IMR-90 (cell line): ENCODE measurements at places on chromosomes 13 and 19.

DNA sequence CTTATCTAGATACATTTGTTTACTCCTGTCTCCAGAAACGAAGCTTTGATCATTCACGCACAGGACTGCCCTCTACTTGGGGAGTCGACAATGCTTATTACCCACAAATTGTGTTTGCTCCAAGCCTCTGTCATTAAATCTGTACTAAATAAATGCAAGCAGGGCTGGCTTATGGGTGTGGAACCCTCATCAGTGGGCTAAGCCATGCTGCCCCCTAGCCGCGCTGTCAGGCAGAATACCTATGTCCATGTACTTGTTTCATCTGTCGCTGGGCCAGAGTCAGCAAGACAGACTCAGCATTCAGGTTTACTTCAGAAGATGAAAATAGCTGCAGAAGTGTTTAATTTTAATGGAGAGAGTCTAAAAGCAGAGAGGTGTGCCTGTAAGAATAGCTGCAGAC is 110.0 kb upstream of the PRR20A start:
- DNase-seq: no peak

DNA sequence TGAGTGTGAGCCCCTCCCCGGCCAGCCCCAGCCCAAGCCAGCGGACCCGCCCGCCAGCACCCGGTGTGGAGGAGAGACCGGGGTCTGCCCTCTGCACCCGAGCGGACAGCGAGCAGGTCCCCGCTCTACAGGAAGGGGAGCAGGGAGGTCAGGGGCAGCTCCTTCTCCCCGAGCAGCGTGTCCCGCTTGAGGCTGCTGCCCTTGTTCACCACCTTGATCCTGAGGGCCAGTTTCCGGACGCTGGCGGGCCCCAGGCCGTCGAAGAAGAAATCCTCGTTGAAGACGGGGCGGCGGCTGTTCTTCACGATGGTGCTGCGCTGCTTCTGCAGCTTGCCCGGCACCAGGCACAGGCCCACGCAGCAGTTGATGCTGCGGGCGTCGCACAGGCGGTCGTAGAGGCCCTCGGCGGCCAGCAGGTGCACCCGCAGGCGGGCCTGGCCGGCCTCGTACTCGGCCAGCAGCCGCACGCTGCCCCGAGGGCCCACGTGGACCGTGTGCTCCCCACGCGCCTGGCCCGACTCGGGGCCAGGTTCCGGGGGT is 1.9 kb downstream of the C2CD4C start:
- DNase-seq: no peak

DNA sequence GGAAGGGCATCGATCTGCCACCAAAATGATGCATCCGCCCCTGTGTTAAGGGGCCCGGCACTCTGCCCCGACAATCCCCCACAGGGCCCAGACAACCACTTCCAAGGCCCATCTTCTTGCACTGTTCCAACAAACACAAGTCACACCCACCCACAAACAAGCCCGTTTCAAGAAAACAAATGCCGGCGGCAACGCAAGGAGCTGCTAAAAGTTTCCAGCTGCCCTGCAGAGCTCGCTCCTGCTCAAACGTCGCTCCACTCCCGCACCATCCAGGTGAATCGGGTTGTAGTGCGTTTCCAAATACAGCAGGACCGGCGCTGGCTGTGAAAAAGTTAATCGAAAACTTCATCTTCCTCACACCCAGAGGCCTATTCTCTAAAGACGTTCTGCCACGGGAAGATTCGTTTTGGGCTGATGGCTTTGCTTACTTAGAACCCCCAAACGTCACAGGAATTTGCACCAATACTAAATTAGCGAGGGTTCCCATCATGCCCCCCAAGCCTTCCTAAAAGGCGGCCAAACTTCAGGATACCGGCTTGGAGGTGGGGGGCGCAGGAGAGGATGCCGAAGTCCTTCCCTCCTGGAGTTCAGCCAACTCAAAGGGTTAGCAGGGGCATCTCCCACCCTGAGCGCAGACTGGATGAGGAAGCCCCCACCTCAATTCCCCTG is 107.4 kb upstream of the DOCK9 start:
- no peak for DNase-seq

DNA sequence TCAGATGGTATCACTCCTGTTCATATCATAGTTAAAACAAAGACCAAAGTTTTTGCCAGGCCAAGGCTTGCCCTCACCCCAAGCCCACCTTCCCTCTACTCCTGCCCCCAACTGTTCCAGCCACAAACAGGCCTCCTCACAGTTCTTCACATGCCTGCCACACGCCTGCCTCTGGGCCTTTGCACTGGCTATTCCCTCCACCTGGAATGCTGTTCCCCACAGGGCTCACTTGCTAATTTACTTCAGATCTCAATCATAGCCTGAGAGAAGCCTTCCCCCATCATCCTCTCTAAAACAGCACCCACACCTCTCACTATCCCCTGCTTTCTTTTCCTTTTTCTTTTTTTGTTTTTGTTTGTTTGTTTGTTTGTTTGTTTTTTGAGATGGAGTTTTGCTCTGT is 4.9 kb upstream of the AXL start:
- no peak for DNase-seq

DNA sequence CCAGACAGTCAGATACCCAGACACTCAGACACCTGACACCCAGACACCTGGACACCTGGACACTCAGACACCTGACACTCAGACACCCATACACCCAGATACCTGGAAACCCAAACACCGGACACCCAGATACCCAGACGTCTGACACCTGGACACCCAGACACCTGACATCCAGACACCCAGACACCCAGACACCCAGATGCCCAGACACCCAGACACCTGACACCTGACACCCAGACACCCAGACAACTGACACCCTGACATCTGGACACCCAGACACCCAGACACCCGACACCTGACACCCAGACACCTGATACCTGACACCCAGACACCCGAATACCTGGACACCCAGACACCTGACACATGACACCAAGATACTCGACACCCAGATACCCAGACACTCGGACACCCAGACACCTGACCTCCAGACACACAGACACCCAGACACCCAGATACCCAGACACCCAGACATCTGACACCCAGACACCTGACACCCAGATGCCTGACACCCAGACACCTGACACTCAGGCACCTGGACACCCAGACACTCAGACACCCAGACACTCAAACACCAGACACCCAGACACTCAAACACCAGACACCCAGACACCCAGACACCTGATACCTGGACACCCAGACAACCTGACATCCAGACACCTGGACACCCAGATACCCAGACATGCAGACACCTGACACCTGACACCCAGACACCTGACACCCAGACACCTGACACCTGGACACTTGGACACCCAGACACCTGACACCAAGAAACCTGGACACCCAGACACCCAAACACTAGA is 19.1 kb downstream of the C19orf12 start:
- no peak for DNase-seq

DNA sequence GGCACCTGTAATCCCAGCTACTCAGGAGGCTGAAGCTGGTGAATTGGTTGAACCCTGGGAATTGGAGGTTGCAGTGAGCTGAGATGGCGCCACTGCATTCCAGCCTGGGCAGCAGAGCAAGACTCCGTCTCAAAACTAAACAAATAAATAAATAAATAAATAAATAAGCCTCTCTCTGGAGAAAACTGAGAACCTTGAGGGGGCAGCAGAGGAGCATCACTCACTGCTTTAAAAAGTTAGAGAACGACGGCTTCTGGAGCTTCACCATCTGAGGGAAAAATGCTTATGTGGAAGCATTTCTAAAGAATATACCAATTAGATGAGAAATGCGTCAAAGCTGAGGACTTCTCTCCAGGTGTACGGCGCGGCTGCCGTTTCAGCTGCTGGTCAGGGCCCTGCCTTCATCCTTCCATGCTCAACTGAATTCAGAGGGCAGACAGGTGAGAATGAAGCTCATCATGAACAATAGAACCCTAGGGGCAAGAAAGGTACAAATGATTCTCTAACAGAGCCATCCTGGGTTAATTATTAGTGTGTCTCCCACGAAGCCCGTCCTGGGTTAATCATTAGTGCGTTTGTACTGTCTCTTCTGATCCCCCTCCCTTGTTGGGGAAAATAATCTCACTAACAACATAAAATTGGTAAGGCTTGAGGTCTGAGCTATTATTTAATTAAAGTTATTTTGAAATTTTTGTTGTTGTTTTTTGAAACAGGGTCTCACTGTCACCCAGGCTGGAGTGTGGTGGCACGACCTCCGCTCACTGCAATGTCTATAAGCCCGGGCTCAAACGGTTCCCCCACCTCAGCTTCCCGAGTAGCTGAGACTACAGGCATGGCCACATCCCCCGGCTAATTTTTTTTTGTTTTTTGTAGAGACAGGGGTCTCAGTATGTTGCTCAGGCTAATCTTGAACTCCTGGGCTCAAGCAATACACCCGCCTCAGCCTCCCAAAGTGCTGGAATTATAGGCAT is 80.1 kb downstream of the IPO5 start:
- DNase-seq: peak; percentile 44

- DNase-seq: no peak
These were observed 408.0 kb downstream of the DIAPH3 start for GRCh38 chr13:59755632-59756290.

GRCh38 chr19:18155095-18156087 is 2.4 kb downstream of the PIK3R2 start:
- DNase-seq: no peak
